ENCODE measurements at places on chromosomes 2 and 18.

DNA sequence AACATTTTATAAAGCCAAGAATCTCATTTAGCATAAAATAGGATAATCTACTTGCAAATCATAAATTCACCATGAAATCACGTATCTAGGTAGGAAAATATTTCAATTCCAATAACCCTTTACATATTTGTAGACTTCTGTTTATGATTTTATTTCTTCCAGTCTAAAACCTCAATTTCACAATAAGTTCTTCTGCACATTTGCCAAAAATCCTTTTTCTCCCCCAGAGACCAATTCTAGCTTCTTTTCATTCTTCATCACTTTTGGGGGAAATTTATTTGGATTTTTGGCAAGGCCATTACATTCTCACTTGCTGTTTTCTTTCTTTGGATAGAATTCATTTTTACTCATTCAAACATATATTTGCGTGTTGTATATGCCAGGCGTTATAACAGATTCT, 86.8 kb downstream of the SPRED2 start:
- no peak for DNase-seq

GRCh38 chr2:9754532-9754887, 88.8 kb upstream of the TAF1B start:
- no peak for DNase-seq

DNA sequence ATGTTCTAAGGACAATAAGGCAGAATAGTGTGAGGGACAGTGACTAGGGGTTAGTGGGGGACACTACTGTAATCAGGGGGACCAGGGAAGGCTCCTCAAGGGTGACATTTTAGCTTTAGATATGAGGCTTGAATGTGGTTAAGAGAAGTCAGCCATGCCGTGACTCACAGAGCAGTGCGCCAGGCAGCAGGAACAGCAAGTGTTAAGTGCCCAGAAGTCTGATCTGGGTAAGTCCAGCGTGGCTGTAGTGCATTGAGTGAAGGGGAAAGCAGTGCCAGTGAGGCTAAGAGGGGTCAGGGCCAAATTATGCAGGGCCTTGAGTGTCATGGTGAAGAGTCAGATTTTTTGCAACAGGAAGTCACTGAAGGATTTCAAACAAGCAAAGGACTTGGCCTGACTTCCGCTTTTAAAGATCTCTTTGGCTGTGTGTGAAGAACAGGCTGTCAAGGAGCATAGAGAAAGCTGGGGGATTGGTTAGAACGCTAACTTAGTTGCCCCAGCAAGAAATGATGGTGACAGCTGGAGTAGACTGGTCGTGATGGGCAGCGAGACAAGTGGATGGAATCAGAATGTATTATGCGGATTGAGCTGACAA, 151.5 kb downstream of the MSH2 start:
- DNase-seq, result no peak

DNA sequence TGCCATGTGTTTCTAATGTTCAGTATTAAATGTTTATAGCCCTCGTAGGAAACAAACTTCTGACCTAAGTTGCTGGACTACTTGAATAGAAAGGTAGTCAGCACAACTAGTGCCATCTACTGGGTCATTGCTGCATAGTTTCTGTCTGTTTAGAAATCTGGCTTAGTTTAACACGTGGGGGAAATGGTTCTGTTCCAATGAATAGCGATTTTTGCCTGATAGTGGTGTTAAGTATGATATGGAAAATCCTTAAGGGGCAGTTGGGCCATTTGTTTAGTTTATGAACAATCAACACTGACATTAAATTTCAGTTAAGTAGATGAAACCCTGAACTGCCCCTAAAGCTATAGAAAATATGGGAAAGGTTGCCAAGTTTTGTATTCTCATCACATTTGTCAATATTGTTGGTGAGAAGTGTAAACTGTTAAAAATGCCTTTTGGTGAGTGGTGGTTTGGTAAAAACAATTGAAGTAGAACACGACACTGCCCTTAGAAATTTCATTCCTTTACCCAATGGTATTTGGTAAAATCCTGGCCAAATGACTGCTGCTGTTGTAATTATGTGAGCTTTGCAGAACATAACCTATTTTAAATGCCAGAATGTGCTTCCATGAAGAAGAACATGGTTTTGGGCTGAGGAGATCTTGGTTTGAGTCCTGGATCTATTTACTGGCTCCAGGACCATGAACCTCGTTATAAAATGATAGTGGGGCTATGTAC, 13.2 kb downstream of the NABP1 start:
- DNase-seq, result peak; percentile 82

DNA sequence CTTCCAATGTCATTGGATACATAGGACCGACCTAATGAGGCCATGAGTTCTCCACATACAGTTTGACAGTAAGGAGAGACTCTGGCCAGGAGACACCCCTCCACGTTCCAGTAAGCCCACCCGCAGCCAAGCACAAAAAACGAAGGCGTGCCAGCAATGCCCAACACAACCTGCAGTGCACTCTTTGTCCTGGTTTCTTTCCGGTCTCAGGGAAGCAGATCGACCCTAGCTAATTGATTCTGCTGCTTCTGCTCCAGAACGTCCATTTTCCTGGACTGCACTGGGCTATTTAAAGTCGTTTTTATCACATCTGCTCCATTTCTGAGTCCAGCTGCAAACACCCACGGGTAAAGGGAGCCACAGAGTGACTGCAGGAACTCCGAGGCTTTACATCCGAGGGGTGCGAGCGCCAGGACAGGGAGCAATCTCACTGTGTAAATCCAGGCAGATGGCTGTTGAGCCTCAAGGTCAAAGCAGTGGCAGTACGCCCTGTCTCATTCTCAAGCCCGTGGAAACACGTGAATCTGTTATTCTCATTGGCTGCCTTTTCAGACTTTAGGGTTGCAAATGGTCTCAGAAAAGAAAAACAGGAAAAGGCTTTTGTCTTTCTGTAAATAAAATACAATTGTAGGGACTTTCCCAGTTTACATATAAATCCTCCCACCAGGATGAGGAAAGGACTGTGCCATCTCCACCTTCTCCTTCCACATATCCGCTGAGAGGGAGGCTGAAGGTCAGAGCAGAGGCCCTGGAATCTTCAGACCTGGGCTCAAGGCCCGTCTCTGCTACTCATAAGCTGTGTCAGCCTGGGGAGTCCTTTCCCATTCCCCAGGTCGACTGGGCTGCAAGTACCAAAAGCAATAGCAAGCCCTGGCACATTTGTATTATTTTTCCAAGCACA, 40.7 kb downstream of the TMEM163 start:
- no peak for DNase-seq

- no peak for DNase-seq
These were observed 464.5 kb downstream of the IRS1 start for GRCh38 chr2:226334981-226335720.

DNA sequence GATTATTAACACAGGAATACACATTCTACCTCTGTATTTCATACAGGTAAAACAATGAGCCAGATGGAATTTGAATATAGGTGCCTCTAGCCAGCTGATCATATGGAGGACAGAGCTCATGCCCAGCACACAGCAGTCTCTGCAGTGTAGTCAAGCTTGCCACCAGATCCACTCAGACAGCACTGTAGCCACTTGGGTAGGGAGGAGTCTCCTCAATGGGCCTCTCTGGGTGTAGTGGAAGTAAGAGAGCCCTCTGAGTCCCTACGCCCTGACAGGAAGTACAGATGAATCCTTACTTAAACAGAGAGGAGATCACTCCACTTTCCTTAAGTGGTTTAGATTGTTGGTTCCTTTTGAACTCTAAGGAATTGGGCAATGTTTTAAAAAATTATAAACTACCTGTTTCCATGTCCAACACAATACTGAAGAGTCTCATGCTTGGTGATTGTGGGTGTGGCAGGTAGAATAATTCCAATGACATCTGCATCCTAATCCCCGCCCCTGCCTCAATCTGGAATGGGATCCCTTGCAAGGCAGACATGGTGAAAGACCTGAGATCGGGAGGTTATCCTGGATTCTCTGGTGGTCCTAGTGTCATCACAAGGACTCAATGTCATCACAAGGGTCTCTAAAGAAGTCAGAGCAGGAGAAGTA, 23.0 kb upstream of the TMEM200C start:
- DNase-seq, result no peak

All from erythroblast (primary cell).